Astrocyte (in vitro differentiated cells and primary cell): ENCODE measurements at places on chromosomes 5 and 9. TPM values are rescaled to one million over a fixed set of nuclear protein-coding genes. Genes with fewer than 3 reads are reported as not detected.

DNA sequence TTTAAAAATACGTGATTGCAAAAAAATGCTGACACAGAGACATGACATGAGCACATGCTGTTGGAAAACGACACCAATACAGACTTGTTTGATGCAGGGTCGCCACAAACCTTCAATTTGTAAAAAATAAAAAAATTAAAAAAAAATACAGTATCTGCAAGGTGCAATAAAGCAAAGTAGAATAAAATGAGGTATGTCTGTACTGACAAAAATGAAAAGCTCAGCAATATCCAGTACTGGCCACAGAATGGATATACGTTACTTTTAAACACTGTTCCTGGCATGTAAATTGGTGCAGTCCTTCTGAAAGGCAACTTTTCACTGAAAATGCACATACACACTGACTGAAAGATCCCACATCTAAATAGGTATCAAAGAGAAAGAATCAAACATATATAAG is 27.1 kb upstream of the C9orf40 start:
- H3K4me1 ChIP-seq: no peaks in the 10 kb centered on the region
- no peaks in the 10 kb centered on the region for H3K27me3 ChIP-seq
- H3K36me3 ChIP-seq: no peaks in the 10 kb centered on the region
- H3K27ac ChIP-seq: no peak overlapping the region
- H3K4me3 ChIP-seq: no peak overlapping the region

GRCh38 chr9:16343249-16344237 is 526.9 kb downstream of the BNC2 start:
- H3K27ac ChIP-seq: peak overlapping the region; percentile 83
- no peak overlapping the region for H3K4me3 ChIP-seq
- no peaks in the 10 kb centered on the region for H3K36me3 ChIP-seq

DNA sequence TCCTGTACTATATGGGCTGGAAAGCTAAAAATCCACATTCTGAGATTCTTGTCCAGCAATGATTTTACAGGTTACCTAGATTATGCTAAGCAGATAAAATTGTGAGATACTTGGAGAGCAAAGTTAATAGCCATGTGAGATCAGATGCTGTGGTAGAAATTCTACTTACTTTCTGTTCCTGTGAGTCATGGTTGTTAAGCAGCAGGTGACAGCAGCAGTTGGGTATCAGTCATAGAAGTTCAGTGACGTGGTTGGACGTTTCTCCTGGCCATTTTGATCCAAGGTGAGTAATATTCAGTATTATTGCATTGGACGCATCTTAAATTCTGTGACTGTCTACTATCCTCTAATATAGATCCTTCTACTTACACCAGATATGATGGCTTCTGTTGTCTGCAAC is 524.5 kb downstream of the TMEM38B start:
- no peaks in the 10 kb centered on the region for H3K36me3 ChIP-seq
- DNase-seq: no peak
- H3K4me1 ChIP-seq: no peaks in the 10 kb centered on the region
- no peak overlapping the region for H3K27ac ChIP-seq

DNA sequence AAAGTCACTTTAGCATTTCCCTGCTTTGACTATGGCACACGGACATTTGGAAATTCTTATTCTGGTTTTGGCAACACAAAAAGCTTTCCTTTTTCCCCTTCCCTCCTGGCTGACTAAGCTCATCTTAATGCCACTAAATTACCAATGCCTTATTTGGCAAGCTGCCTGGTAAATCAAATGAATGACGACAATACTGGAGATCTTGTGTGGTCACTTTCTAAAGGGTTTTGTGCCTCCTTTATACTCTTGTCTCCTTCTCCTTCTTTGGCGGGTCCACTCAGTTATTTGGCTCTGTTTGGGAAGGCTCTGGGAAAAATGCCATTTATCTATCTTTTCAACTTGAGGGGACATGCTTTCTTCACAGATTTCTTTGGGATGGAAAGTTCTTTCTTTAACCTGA is 34.9 kb downstream of the SH3GL2 start:
- no peak overlapping the region for H3K27ac ChIP-seq
- no peaks in the 10 kb centered on the region for H3K27me3 ChIP-seq
- H3K4me3 ChIP-seq: no peak overlapping the region
- DNase-seq: peak; percentile 84

SHOC1 gene
- total RNA-seq: not detected in 2 replicates

ELAVL2 gene
- 19.1 and 22.2 TPM in 2 replicates for total RNA-seq

PHF24 gene
- 0.07 and 0.16 TPM in 2 replicates for total RNA-seq

CENPK gene
- 5.6 and 7.0 TPM in 2 replicates for total RNA-seq
